NCI-H774 (cell line): ENCODE measurements at places on chromosomes 2 and 18.

GRCh38 chr2:58532641-58533040, 291.5 kb upstream of the FANCL start:
- DNase-seq = no peak

- no peak for DNase-seq
Measured at GRCh38 chr2:65415091-65415490, 17.3 kb downstream of the SPRED2 start.

DNA sequence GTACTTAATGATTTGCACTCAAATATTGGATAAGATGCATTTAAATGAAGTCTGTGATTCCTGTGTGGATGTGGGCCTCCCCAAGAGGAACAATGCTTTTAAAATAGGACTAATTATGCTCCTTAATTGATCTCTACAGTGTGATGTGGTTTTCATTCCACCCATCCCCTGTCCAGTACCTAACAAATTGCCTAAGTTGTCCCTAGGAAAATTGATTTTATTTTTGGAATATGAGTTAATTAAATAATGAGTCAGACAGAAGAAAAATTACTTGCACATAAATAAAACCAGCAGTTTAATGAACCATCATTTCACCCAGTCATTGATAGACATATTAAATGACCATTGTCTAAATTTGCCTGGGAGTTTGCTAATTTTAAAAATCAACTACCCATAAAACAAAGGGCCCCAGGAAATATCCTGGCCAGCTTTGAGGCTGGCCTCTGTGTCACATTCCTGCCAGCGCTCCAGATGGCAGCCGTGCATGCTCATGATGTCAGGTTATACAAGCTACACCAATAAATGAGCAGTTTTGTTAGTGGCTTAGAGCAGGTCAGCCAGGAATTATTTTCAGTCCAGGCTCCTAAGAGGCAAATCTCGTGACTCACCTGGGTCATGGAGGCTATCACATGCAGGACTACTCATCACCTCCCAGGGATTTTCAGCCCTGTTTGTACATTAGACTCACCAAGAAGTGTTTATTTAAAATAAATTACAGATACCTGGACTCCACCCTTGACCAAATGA, 31.9 kb downstream of the ABHD3 start:
- DNase-seq = no peak

DNA sequence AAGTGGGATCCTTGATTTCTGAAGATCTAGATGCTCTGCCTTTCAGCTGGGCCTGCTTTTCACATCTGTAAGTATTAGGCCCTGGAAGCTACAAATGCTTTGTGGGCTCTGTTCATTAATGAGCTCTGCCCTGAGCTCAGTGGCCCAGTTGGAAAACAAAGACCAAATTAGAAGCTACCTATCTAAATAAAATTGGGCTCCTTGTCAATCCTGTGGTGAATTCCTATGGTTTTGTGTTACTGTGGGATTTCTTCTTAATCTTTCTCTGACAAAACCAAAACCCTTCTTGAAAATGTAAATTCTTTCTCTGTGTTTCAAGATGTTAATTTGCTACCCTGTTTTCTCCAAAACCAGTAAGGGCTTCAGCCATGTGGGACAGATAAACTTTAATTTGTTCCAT, 219.0 kb upstream of the HS6ST1 start:
- DNase-seq = no peak

DNA sequence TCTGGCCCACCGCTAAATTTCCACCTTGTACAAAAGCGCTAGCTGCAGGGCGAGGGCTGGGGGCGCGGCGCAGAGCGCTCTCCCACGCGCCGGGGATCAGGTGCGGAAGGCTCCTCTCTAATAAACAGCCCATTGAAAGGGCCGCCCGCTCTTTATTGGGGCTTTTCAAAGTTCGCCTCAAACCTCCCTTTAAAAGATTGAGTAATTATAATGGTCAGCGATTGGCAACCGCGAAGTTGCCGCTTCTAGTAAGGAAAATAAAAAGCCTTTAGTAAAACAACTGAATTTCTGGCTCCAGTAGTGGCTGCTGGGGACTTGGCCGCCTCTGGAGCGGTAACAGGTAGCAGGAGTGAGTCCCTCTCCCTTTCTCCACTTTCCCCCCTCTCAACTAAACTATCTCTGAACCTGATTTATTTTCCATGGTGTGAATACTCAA, 755 bp downstream of the NEUROD1 start:
- no peak for DNase-seq

GRCh38 chr2:74603282-74604000, 44.7 kb downstream of the M1AP start:
- no peak for DNase-seq

DNA sequence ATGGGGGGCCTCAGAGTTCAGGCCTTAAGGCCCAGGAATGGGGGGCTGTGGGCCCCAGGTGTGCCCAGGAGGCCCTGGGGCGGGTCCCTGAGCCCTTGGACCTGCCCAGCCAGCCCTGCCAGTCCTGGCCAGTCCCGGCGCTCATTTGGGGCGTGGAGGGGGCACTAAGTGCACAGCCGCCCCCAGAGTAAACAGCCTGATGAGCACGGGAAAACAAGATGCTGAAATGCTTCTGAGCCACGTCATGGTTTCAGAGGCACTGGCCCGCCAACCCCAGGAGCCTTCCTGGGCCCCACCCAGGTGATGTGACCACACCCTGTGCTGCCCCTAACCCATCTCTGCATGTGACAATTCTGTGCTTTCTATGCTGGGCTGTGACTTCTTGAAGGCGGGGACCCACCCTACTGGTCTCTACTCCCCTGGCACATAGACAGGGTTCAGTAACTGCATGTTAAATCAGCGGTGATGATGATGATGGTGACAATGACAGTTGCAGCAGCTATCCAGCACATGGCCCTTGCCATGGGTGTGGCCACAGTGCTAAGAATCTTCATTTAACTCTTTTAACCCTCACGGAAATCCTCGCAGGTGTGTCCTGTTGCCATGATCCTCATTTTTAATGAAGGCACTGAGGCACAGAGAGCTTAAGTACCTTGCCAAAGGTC, 28.1 kb upstream of the ASPRV1 start:
- DNase-seq = no peak

DNA sequence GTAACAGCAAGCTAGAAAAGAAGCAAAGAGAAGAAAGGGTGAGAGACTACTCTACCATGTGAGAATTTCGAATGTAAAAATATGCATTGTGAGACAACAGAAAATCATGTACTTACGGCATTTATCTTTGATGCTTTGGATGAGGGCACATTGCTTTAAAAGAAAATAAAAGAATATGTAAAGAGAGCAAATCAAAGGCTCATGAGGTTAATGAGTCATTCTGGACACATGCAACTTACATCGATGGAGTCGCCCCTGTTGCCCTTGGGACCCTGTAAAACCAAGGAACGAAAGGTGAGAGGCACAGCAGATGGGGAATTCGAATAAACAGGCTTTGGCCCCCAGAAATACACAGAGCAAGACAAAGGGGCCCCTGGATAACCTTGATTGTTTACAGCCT, 69.0 kb downstream of the COL6A3 start:
- DNase-seq = no peak

GRCh38 chr2:38598991-38599295, 3.8 kb downstream of the HNRNPLL start:
- no peak for DNase-seq

DNA sequence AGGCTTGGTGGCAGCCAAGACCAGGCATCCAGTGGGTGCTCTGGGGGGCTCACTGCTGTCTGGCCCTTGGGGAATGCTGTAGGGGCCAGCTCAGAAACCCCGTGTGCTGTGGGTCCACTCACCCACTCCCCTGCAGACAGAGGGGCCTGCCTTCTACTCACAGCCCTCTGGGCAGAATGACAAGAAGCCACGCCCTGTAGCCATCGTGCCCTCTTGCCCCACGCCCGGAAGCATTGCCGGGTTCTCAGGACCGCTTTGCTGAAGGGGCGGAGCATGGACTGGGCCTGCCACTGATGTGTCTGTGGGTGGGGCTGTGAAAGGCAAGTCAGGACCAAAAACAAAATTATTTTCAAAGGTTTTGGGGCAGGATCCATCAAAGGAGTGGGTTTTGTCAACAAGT, 27.8 kb downstream of the GLI2 start:
- no peak for DNase-seq

DNA sequence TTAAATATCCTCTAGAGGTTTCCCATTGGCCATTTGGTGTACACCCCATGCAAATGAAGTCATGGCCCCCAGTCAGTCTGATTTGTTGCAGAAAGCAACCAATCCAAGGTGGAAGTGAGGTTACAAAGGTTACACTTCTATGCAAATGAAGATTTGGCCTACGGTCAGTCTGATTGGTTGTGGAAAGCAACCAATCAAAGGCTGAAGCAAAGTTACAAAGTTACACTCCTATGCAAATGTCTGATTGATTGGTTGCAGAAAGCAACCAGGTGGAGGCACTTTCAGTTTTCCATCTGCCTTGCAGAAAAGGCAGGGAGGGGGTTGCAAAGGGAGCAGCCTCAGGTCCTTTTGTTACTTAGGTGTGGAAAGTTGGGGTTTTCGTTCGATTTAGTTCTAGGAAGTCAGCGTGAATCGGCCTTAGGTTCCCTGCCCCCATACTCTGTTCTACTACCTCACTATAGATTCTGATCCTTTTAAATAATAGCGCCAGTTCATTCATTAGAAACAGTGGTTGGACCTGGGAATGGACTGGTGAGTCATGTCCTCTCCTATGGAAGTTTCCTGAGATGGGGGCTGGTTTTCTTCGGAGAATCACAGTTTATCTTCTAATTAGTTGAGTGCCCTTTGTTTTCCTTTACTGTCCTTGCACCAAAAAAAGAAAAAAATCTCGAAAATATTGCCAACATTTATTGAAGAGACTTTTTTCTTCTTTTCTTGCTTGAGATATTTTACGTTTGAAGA, 279.5 kb downstream of the AGAP1 start:
- DNase-seq = no peak

DNA sequence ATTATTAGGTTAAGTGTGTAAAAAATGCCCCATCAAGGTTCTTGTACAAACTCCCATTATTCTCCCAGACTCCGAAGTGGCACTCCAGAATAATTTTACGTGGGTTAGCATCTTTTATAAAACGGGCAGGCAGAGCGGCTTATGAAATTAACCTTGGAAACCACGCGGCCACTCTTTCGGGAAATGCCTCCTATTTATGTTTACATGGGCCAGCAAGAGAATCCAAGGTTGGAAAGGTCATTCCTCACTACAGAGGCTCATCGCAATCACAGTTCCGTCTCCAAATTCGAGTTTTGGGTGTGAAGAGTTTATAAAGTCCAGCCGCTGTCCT, 1.2 kb upstream of the IMPA2 start:
- DNase-seq = no peak

DNA sequence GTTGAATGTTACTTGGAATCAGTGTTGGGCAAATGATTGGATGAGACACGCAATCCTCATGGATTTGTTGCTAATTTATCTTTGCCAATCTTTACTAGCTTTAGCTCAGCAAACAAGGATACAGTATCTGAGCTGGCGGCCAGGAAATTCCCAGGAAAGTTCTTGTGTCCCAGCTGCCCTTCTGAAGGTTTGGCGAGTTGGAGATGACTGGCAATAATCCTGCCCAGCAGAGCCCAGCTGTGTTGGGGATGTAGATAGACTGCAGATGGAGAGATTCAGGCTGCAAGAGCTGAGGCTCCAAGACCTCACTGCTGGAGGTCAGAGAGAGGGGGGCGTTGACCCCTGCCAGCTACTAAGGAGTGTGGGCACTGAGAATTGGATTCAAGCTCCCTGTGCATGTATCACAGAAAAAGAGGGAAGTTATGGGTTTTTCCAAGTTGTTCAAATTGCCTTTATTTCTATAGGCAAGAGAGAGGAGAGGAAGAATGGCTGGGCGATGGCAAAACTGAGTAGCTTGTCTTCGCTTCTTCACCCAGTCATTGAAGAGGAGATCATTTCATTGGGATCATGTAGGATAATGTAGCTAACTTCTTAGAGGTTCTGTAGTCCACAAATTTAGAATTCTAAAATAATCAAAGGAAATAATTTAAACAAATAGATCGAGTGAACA, 506.8 kb upstream of the LRATD1 start:
- no peak for DNase-seq

DNA sequence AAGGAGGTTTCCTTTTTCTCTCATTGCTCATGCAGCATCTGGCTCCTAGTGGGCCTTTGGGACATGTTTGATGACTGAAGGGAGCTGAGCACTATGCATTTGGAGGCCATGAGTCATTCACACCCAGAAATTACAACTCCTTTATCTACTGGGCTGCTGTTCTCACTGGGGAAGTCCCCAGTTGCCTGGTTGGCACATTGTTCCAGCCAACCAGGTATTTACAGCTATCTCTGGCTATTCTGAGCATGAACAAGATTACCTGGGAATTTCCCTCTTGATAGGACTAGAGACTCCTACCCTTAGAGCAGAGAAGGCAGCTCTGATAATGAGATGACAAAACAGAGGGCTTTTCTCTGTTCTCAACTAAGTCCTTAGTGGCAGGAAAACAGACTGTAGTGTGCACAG, 206.5 kb downstream of the SETBP1 start:
- DNase-seq = no peak

GRCh38 chr2:165432234-165432966, 37.1 kb upstream of the CSRNP3 start:
- DNase-seq = no peak

- DNase-seq = no peak
Measured at GRCh38 chr2:31889044-31889443, 121.8 kb downstream of the MEMO1 start.

- DNase-seq = no peak
Measured at GRCh38 chr2:51290725-51291124, 258.8 kb upstream of the NRXN1 start.

DNA sequence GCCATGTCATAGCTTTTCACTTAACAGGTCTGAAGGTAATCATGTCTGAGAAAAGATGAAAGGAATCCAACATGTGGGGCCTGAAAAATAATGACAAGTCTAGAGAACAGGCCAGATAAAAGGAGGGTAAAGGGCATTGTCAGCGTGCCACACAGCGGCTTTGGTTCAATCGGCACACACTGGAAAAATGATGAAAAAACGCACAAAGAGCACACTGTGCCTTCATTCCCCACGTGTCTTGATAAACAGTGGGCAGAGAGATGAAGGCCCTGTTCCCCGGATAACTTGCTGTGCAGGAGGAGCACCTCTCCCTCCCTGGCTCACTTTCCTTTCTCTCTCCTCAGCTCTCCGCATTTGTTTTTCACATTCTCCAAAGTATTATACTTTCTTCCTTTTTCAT, 766.3 kb downstream of the TDRD15 start:
- DNase-seq = no peak

GRCh38 chr2:199602271-199602895, 144.6 kb upstream of the SATB2 start:
- no peak for DNase-seq

DNA sequence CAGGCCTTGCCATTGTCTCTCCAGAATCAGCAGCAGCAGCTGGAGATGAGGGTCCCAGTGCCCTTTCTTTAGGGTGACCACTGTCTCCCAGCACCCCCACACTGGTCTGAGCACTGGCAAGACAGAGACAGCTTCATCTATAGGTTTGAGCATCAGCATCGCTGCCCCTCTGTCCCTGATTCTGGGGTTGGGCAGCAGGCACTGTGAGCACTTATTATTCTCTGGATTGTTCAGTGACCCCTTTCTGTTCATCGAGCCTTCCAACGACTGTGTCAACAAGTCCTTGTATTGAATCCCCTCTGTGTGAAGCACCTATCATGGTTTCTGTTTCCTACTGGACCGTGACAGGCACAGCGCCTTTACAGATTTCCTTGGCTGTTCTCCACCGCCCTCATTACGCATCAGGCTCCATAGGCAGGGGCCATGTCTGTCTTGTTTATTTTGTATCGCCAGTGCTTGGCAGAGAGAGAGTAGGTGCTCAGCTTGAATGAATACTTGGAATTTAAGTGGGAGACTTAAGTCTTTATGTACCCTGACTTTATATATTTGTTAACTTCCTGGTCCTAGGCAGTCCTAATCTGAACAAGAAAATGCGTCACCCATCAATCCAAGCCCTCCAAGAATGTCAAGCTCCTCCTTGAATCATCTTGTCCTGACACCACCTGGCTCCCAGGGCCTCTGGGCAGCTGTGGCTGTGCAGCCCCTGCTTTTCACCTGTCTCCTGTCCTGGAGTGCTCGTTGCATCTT, 11.4 kb downstream of the MALL start:
- no peak for DNase-seq
